Pancreas (tissue), 10 donors: ENCODE measurements at places on chromosomes 16 and 17. TPM values are rescaled to one million over a fixed set of nuclear protein-coding genes. Genes with fewer than 3 reads are reported as not detected.

The KATNB1 gene
- 11.0 TPM for total RNA-seq

The TP53I13 gene
- 21.9 TPM for total RNA-seq

The ADCY9 gene
- total RNA-seq: 17.9 TPM

The CACNG4 gene
- total RNA-seq: 0.34 TPM

The CD300LG gene
- 0.09 TPM for total RNA-seq

The SCARF1 gene
- total RNA-seq: 3.0 TPM

DNA sequence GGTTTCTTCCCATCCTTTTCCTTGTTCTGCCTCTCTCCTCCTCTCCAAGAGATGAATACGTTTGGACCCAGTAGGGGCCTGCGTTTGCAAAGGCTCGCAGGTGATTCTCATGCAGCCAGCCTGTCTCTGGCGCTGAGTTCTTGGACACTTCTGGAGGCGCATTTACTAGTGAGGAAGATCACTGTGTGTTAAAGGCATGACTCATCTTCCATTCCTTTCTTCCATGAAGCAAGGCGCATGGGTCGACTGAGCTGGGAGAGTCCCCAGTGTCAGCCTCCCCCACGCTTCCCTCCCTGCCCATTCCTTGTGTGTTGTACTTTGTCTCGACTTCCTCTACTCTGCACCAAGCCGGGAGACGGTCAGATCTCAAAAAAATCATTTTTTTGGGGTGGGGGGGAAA is 159.9 kb upstream of the EEF2KMT start:
- no peaks in the 10 kb centered on the region for H3K4me1 ChIP-seq
- H3K27me3 ChIP-seq: no peaks in the 10 kb centered on the region
- H3K4me3 ChIP-seq: no peak overlapping the region
- H3K36me3 ChIP-seq: no peaks in the 10 kb centered on the region

GRCh38 chr17:74118504-74118903 is 85.0 kb upstream of the RPL38 start:
- H3K4me1 ChIP-seq: no peaks in the 10 kb centered on the region
- no peak for DNase-seq
- no peaks in the 10 kb centered on the region for H3K36me3 ChIP-seq
- H3K4me3 ChIP-seq: no peak overlapping the region

DNA sequence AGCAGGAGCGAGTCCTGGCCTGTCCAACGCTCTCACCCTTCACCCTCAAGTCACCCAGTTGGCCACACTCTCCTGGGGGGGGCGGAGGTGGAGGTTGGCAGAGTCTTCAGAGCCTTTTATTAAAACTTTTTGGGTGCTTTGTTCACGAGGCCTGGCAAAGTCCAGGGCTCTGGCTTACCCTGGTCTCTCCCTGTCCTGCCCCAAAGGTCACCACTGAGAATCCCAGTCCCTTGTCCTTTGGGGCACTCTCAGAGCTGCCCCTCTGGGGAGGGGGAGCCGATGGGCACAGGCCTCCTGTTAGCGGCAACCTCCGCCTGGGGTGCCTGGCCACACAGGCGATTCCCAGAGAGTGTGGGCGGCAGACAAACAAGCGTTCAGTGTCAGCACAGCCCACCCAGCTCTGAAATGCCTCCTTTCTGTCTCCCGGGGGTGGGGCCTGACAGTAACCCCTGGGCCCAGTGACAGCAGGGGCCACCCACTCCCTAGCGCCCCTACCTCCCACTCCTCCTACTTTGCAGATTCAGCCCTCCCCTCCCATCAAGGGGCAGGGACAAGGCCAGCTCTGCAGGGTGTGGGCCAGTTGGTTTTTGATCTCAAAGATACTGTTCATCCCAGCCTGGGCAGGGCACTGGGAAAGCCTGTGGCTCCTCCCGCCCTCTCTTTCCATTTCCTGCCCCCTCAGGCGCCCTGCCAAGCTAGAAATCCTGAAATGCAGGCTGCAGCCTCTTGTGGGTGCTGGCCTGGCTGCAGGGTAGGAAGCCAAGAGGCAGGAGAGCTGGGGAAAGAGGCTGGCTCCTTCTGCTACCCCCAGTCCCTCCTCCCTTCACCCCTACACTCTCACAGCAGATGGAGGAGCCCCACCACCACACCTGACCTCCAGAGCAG is 36.6 kb upstream of the EMP2 start:
- no peak for DNase-seq
- H3K27me3 ChIP-seq: no peaks in the 10 kb centered on the region
- H3K4me1 ChIP-seq: no peaks in the 10 kb centered on the region
- H3K4me3 ChIP-seq: no peak overlapping the region
- no peak overlapping the region for H3K27ac ChIP-seq
- no peaks in the 10 kb centered on the region for H3K36me3 ChIP-seq

- no peaks in the 10 kb centered on the region for H3K4me1 ChIP-seq
- no peak overlapping the region for H3K27ac ChIP-seq
- no peak for DNase-seq
- H3K4me3 ChIP-seq: no peak overlapping the region
- no peaks in the 10 kb centered on the region for H3K36me3 ChIP-seq
- no peaks in the 10 kb centered on the region for H3K27me3 ChIP-seq
Measured at GRCh38 chr17:32520104-32520701, 33.4 kb downstream of the CDK5R1 start.

DNA sequence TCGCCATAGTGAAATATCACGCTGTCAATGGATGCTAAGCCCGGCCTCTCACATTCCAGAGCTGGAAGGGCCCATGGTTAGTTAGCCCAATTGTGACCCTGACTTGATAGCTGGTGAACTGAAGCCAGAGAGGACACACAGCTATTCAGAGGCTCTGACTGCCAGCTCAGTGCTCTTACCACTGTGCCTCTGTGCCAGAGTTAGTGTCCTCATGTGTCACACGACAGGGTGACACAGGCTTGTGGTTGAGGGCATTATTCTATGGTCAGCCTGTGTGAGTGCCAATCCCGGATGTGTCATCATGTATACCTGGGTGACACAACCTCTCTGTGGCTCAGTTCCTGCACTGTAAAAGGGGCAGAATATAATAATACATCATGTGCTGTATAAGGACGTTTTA is 2.5 kb upstream of the MT1X start:
- no peak overlapping the region for H3K4me3 ChIP-seq
- no peak overlapping the region for H3K27ac ChIP-seq
- no peaks in the 10 kb centered on the region for H3K4me1 ChIP-seq
- H3K36me3 ChIP-seq: no peaks in the 10 kb centered on the region
- no peak for DNase-seq

- no peaks in the 10 kb centered on the region for H3K36me3 ChIP-seq
- H3K4me1 ChIP-seq: no peaks in the 10 kb centered on the region
- H3K27ac ChIP-seq: no peak overlapping the region
- H3K27me3 ChIP-seq: no peaks in the 10 kb centered on the region
- no peak for DNase-seq
Measured at GRCh38 chr16:80387318-80387921, 153.4 kb upstream of the DYNLRB2 start.

DNA sequence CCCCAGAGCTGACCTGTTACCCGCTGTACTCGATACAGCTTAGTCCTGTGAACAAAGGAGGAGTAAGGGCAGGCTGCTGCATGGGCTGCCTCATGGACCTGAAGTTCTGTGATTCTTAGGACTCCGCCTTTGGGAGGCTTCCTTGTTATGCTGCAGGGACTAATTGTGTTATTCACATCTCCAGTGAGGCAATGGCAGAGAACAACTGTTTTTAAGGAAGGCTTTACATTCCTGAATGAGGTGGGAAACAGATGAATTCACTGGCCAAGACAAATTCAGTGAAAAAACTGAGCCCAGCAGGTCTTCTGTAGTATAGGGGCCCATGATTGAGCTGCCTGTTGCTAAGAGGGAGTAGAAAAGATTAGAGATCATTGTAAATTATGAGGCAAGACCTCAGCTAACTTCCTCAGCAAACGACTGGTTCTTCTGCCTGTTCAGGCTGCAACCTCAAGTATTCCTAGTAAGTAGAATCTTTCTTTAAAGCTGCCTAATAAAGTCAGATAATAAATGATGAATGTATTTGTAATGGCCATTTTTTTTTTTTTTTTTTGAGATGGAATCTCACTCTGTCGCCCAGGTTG is 26.3 kb downstream of the ADORA2B start:
- no peaks in the 10 kb centered on the region for H3K36me3 ChIP-seq
- no peak overlapping the region for H3K27ac ChIP-seq
- no peaks in the 10 kb centered on the region for H3K27me3 ChIP-seq

GRCh38 chr16:694187-694862 is 4.1 kb upstream of the WDR24 start:
- peaks cover 4% of the 10 kb centered on the region for H3K4me1 ChIP-seq
- peak overlapping the region; percentile 19 for H3K4me3 ChIP-seq

DNA sequence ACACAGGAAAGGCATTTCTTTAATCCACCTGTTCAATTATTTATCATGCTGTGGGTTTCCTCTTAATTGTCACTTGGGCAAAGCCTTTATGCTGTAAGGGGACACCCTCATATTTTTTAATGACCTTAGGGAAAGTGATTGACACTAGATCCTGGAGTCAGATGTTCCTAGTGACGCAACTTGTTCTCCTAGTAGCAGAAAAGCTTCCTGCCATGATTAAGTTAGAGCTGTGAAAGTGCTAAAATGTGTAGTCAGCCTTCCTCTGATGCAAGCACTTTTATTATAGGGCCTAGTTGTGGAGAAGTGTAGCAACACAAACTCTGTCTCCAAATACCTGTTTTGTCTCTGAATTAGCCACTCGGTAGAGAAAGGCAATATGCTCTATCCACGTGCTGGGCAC is 12.3 kb downstream of the TMEM100 start:
- no peak overlapping the region for H3K27ac ChIP-seq
- H3K4me1 ChIP-seq: no peaks in the 10 kb centered on the region
- no peaks in the 10 kb centered on the region for H3K27me3 ChIP-seq
- H3K36me3 ChIP-seq: no peaks in the 10 kb centered on the region

GRCh38 chr16:88613911-88614817 is 24.2 kb upstream of the IL17C start:
- DNase-seq: no peak
- no peak overlapping the region for H3K4me3 ChIP-seq
- no peak overlapping the region for H3K27ac ChIP-seq
- H3K27me3 ChIP-seq: no peaks in the 10 kb centered on the region

DNA sequence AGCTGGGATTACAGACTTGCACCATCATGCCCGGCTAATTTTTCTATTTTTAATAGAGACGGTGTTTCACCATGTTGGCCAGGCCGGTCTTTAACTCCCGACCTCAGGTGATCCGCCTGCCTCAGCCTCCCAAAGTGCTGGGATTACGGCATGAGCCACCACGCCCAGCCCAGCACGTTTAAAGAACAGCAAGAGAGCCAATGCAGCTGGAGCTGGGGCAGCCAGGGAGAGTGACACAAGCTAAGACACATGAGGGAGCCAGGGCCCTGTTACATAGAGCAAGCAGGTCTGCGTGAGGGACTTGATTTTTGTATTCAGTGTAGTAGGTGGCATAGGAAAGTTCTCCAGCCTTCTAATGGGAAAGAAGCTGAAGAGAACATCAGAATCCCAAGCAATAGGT is 21.7 kb upstream of the GOSR2 start:
- H3K36me3 ChIP-seq: no peaks in the 10 kb centered on the region
- no peak overlapping the region for H3K27ac ChIP-seq
- H3K4me3 ChIP-seq: no peak overlapping the region

- peak; percentile 63 for DNase-seq
- no peaks in the 10 kb centered on the region for H3K36me3 ChIP-seq
- no peaks in the 10 kb centered on the region for H3K27me3 ChIP-seq
- no peaks in the 10 kb centered on the region for H3K4me1 ChIP-seq
- peak overlapping the region; percentile 11 for H3K27ac ChIP-seq
- H3K4me3 ChIP-seq: no peak overlapping the region
Measured at GRCh38 chr16:75230471-75231110, 11.8 kb downstream of the CTRB1 start.

DNA sequence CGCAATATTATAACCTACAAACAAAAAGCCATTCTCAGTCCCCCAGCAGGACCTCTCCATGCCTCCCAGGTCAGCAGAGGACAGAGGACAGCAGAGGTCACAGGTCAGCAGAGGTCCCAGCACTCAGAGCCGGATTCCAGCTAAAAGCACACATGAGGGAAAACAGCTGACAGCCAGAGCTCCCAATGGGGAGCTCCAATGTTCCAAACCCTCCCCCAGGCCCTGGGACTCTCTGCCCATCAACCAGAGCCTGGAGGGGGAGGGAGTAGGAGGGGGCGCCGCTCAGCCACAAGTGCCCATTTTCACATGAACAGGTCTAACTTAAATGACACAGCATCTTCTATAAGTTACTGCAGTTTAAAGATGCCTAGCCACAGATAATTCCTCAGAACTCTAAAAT is 77.5 kb downstream of the ANKRD11 start:
- peaks cover 69% of the 10 kb centered on the region for H3K4me1 ChIP-seq
- H3K36me3 ChIP-seq: no peaks in the 10 kb centered on the region
- H3K27me3 ChIP-seq: no peaks in the 10 kb centered on the region
- no peak overlapping the region for H3K4me3 ChIP-seq
- H3K27ac ChIP-seq: no peak overlapping the region
- no peak for DNase-seq

- no peaks in the 10 kb centered on the region for H3K36me3 ChIP-seq
- H3K4me3 ChIP-seq: no peak overlapping the region
- no peak overlapping the region for H3K27ac ChIP-seq
- no peak for DNase-seq
- no peaks in the 10 kb centered on the region for H3K27me3 ChIP-seq
Measured at GRCh38 chr16:53071748-53072301, 17.0 kb downstream of the CHD9 start.

DNA sequence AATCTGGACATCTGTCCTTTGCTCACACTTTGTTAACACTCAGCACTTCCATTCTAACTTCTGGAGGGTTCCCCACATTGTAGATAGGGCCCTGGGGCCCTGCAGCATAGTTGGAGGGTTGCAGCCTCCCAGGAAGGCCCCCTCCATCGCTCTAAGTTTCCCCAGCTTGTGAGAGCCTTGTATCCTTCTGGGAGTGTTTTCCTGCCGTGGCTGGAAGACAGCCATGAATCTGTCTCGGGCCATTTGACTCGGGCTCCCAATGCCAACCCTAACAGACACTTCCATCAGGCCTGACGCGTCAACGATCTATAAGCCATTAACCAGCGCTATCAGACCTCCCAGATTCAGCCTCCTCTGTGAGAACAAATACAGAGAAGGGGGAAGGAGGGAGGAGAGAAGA is 263.7 kb upstream of the RPL38 start:
- H3K4me1 ChIP-seq: no peaks in the 10 kb centered on the region
- no peak overlapping the region for H3K27ac ChIP-seq
- DNase-seq: no peak
- H3K36me3 ChIP-seq: no peaks in the 10 kb centered on the region
- no peak overlapping the region for H3K4me3 ChIP-seq
- H3K27me3 ChIP-seq: no peaks in the 10 kb centered on the region

DNA sequence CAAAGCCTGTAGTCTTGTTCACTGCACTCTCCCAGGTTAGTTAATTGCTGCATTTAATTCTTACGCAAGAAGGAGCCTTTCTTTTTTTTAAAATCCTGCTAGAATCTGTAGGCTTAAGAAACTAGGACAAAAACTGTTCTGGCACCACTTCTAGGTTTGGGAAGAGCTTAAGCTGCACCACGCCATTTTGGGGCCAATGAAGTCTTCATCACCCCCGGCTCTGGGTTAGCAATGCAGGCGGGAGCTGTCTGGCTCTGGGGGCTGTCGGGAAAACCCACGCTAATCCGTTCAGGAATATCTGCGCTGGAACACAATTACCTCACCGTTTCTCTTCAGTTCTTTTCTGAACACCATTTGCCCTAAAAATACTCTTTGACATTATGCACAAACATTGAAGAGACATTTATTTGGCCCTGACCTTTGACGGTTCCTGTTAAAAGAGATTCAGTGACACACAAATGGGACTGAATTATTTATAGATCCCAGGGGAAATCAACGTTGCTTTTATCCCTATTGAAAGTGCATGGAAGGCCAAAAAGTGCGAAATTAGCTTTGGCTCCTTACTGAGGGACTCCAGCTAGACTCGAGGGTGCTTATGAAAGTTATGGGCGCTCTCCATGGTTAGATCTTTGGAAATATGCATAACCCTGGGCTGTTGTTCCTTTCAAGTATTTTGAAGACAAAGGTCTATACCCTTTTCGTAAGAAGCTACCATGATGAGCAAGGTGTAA is 249.2 kb downstream of the HAPSTR1 start:
- H3K36me3 ChIP-seq: no peaks in the 10 kb centered on the region
- no peaks in the 10 kb centered on the region for H3K4me1 ChIP-seq
- DNase-seq: no peak
- no peak overlapping the region for H3K4me3 ChIP-seq
- H3K27ac ChIP-seq: no peak overlapping the region
- no peaks in the 10 kb centered on the region for H3K27me3 ChIP-seq
